ENCODE measurements at places on chromosomes 13 and 19.

DNA sequence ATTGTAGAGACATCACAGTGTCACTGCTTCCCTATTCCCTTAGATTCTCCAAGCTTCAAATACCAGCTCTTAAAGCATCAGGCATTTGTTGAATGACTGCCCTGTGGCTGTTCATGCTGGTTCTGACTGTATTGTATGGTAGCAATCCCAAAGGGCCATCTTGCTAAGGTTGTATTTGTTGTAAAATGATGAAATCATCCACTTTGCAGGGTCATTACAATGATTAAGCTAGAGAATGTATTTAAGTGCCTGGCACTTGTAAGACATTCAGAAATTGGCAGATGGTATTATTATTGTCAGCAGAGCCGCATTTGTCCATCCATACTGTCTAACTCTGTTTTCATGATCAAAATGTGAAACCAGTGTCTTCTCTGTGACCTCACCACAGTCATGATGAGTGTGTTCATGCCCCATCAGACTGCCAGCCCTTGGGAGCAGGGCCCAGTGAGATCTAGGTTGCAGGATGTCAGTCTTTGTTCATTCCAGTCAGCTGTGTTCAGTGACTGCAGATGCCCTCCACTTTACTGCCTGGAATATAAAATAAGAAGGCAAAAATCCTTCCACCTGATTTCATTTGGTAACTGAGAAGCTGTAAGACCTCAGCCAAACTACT is 86.1 kb downstream of the DHRS12 start:
- DNase-seq: no peak

DNA sequence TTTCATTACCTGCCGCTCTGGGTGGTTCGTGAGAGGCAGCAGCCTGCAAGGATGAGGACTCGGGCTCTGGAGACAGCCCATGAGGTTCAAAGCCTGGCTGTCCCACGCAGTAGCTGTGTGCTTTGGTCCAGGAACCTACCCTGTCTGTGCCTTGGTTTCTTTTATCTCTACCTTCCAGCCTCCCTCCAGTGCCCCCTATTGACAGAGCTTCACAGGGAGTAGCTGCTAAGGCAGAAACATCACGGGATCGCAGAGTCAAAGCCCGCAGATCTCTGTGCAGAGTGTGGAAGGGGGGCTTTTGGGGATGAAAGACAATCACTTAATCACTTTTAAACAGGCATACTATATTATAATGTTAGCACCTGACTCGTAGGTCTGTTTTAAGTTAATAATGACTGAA is 16.2 kb downstream of the ZNF71 start:
- no peak for DNase-seq

- no peak for DNase-seq
These were observed 22.9 kb downstream of the TLE2 start for GRCh38 chr19:3006075-3006767.

- no peak for DNase-seq
These were observed 10.1 kb upstream of the INSL3 start for GRCh38 chr19:17831419-17831888.

- no peak for DNase-seq
These were observed 56.2 kb upstream of the UBE2L5 start for GRCh38 chr13:30366088-30366487.

DNA sequence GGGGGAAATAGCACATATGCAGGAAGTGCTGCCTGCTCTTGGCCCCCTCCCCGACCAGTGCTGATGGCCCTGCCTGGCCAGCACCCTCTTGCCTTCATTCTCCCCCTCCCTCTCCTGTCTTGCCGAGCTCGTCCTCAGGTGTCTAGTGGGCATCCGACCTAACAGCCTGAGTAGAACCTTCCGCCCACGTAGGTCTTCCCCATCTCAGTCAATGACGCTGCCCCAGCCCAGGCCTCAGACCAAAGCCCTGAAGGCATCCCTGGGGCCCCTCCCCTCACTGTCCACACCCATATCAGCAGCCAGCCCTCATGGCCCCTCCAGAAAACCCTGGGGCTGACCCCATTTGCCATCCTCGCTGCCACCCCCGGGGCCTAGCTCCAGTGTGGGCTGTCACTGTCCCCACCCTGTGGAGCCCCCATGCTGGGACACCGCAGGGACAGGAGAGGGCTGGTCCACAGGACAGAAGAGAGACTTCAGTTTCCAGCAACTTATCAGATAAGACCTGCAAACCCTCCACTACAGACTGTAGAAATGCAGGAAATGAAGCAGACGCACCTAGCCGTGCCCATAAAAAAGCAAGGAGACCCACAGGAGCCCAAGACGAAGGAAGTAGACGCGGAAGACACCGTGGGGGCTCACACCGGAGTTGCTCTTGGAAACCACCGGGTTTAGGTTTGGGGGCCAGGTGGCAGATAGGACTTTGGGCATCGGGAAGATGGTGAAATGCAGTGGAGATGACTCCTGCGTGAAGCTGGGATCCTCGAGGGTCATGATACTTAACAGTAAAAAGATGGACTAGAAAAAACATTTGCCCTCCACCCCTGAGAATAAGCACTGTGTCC is 38.3 kb downstream of the AP1M1 start:
- DNase-seq: no peak

- DNase-seq: no peak
These were observed 91.0 kb downstream of the COL4A1 start for GRCh38 chr13:110216006-110216397.

DNA sequence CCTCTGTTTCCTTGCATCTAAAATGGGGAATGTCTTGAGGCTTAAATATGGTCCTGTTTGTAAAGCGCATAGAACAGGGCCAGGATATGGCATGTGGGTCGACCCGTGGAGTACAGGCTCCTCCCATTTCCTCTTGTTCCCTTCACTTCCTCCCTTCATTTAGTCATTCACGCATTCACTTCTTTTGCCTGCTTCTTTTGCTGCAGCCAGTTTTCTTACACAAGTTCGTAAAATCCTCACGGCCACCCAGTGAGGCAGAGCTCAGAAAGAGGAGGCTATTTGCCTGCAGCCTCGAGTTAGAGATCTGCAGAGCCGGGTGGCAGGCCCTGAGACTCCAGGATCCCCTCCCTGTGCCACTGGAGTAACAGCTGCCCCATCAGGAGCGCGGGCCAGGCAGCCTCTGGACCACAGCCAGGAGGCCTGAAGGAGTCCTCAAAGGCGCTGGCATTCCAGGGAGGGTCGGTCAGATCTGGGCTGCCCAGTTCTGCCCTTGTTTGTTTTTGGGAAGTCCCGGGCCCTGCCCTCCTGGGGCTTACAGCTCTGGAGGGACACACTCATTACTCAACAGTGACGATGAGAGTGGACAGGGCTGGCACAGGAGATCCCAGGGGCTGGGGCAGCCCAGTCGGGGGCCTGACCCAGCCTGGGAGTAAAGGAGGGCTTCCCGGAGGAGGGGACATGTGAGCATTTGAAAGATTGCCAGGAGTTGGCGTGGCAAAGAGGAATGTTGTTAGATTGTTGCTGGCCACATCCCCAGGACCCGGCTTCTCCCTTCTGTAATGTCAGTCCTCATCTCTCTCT is 4.6 kb downstream of the PPP5C start:
- DNase-seq: no peak

- DNase-seq: no peak
These were observed 26.1 kb downstream of the EXOC3L2 start for GRCh38 chr19:45218911-45219743.

DNA sequence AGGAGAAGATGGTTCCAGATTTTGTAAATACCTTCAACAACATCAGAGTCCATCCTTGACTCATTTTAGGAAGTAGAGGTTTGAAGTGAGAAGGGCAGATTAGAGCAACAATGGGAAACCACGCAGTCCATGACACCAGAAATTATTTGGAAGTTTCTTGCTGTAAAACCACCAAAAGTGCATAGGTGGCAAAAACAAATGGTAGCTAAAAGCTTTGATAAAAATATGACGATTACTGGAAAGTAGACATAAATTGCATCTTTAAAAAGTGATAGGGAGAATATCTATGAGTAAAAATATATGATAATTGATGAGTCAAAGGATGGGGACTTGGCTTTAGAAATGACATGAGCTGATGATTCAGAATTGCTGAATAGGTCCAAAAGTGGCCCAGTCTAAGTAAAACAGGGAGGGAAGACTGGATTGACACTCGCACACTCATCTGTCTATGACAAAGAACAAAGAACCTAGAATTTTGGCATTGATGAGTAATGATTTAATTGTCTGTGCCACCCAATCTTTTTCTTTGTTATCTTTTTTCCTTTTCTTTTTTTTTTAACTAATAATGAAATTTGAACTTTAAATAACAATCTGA is 472.2 kb downstream of the MYO16 start:
- no peak for DNase-seq

- no peak for DNase-seq
These were observed 1.9 kb upstream of the ZNF552 start for GRCh38 chr19:57816652-57817051.

DNA sequence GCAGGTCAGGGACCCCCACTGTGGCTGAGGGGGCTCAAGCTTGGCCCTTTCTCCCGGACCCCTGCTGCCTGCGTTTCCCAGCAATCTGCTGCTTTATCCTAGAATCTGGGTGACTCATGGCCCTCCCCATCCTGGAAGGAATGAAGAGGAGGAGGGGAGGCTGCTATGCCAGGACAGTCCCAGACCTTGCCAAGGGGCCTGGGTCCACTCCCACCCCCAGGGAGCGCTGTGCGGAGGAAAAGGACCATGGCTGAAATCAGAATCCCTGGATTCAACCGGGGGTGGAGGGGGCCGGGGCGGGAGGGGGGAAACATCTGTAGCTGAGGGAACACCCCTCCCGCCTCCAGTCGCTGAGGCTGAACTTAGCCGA is 20.5 kb downstream of the ZNF114 start:
- DNase-seq: no peak

DNA sequence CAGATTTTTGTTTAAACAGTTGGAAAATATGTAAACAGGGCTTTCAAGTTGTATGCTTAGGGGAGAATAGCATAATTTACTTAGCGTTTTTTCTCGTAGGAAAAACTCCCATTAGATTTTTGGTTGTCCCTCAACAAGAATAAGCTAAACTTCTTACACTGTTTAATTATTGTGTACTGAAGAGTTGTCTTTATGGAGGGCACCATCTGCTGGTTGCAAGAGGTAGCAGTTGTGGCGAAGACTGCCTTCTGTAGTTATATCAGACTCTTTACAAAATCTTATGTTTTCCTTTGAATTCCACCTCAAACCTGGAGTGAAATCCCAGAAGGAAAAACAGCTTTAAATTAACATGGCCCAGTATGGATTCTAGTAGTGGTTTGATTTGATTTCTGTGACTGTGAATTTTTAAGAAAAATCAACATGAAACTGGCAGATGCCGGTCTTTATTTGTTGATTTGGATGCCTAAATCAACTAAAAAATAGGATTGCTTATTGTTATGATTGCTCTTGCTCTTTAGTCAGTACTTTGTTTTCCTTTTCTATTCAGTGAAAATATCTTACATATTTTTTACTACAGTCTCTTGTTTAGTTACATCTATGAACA is 53.4 kb downstream of the PDS5B start:
- DNase-seq: no peak

- no peak for DNase-seq
These were observed 34.9 kb upstream of the DCLK1 start for GRCh38 chr13:36166046-36166445.

DNA sequence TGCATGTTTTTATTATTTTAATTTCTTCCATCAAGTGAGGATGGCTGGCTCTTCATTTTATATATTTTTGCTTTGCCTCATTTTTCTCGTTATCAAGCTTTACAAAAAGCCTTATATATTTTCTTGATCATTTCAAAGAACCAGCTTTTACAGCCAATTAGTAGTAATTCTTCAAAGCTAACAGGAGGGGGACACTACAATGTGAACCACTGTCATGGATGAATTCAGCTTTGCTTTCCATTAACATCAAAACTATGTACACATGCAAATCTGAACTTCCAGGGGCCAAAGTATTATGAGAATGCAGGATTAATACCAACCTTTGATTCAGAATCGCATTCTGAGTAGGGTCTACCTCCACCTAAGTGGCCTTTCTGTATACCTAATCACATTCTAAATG is 11.1 kb downstream of the UQCRFS1 start:
- DNase-seq: no peak

DNA sequence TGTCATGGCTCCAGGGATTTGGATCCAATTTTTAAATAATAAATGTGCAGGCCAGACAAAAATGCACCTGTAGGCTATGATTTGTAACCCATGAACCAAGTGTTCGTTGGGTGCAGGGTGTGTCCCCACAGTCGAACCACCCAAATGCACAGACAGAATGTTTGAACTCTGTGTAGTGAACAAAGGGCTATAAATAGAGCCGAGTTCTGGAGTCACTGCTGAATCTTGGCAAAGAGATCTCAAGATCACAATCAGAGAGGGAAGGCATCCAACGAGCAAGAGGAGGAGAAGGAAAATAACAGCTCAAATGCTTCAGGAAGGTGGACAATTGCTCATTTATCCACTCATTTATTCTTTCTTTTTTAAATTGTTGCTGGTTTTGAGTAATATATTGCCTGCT is 547.9 kb downstream of the FGF9 start:
- no peak for DNase-seq

DNA sequence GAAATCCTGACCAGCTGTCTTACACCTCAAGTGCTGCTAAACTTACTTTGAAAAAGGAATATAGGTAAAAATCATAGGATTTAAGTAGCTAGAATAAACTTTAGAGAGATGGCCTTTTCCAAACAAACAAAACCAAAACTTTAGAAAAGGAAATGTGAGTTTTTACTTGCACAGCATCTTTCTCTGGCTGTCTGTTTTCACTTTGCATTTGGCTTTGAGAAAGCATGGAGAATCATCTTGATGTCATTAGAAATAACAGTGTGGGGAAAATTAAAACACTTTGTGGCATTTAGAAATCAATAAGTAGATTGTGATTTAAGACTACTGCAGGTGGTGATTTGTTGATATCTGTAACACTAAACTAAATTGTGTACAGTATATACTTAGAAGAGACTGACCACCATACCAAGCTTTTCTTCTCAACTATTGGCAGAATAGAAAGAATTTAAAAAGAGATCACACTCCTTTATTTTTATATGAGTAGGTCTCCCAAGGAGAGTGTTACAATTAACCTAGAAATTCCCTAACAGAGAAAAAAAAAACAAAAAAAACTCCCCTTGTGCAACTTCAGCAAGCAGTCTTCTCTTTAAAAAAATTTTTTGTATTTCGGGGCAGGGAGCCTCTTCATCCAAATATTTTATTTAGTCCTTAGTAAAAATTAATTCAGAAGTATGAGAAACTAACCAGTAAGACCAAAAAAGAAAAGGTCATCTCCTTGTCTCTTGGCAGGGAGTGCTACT is 6.1 kb downstream of the WDFY2 start:
- no peak for DNase-seq

GRCh38 chr19:49684983-49685553 is 4.3 kb upstream of the ADM5 start:
- no peak for DNase-seq

GRCh38 chr13:71516521-71516920 is 350.5 kb downstream of the DACH1 start:
- no peak for DNase-seq

GRCh38 chr13:52896827-52897659 is 48.6 kb upstream of the PCDH8 start:
- no peak for DNase-seq

- no peak for DNase-seq
These were observed 57.5 kb downstream of the ZNF726 start for GRCh38 chr19:23972161-23972560.

GRCh38 chr13:89660752-89661151 is 1686.7 kb upstream of the MIR17HG start:
- no peak for DNase-seq

- no peak for DNase-seq
These were observed 3.7 kb downstream of the CEACAM16 start for GRCh38 chr19:44702551-44703176.

All from stimulated activated CD4-positive, alpha-beta T cell treated with anti-CD3 and anti-CD28 coated beads, Interleukin-1b, Interleukin-23, amount 100 ng/mL, for 24 hours (primary cell).